Activated CD4-positive, CD25-positive, alpha-beta regulatory T cell treated with anti-CD3 and anti-CD28 coated beads, Interleukin-2, amount 50 U/mL, for 16 hours (primary cell): ENCODE measurements at places on chromosomes 6 and 20.

GRCh38 chr6:99606656-99607415, at the start of gene PRDM13:
Gene PRDM13, plus strand, starts transcription at chr6:99606833. Its CDS starts 202 bp downstream, at chr6:99607035.
- DNase-seq, result no peak

GRCh38 chr6:14622909-14623505, 505.4 kb downstream of the CD83 start:
- no peak for DNase-seq

GRCh38 chr6:153960741-153961140, 78.3 kb upstream of the OPRM1 start:
- DNase-seq, result no peak

GRCh38 chr6:20409427-20409971, 7.8 kb downstream of the E2F3 start:
- no peak for DNase-seq

- DNase-seq, result no peak
These were observed 138.6 kb downstream of the ERMARD start for GRCh38 chr6:169890049-169890448.

DNA sequence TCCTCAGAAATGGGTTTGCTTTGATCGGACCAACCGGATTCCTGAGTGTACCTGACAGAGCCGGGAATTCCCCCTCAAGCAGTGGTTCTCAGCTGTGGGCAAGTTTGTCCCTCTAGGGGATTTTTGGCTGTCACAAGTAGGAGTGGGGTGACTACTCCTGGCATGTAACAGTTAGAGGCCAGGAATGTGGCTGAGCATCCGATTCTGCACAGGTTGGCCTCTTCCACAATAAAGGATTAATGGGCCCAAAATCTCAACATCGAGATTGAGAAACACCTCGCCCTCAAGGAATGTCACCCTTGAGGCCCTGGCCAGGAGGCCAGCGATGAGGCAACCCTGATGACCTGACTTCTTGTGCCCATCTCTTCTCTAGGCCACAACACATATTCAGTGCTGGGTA, 7.9 kb downstream of the AGPAT4 start:
- DNase-seq, result no peak
